Right atrium auricular region (tissue), 2 donors: ENCODE measurements at places on chromosomes 1 and 21.
A peak's percentile ranks its signal among the peaks of the same experiment; 100 is the strongest.

DNA sequence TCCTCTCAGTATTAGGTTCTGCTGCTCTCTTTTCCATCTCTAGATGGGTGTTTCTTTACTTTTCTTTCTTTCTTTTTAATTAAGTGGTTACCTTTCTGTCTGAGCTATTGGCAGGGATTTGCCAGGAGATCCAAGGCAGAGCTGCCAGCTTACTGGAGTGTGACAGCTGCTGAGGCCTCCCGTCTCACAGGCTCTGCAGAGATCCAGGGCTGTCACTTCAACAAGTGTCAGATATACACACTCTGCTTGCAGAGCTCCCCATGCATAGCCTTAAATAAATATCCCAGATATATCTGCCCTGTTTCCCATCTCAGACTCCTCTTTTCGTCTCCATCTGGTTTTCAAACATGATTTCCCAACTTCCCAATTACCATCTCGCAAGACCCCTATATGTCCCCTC lies 124.3 kb downstream of the NOS1AP start:
- H3K36me3 ChIP-seq = no peaks in the 10 kb centered on the region
- DNase-seq = no peak
- no peaks in the 10 kb centered on the region for H3K27me3 ChIP-seq
- no peaks in the 10 kb centered on the region for H3K4me1 ChIP-seq
- no peak overlapping the region for H3K4me3 ChIP-seq

- no peaks in the 10 kb centered on the region for H3K27me3 ChIP-seq
- no peak overlapping the region for H3K4me3 ChIP-seq
- DNase-seq = no peak
- H3K4me1 ChIP-seq = no peaks in the 10 kb centered on the region
- no peaks in the 10 kb centered on the region for H3K36me3 ChIP-seq
Observed at GRCh38 chr1:108082001-108082400, 117.0 kb upstream of the VAV3 start.

DNA sequence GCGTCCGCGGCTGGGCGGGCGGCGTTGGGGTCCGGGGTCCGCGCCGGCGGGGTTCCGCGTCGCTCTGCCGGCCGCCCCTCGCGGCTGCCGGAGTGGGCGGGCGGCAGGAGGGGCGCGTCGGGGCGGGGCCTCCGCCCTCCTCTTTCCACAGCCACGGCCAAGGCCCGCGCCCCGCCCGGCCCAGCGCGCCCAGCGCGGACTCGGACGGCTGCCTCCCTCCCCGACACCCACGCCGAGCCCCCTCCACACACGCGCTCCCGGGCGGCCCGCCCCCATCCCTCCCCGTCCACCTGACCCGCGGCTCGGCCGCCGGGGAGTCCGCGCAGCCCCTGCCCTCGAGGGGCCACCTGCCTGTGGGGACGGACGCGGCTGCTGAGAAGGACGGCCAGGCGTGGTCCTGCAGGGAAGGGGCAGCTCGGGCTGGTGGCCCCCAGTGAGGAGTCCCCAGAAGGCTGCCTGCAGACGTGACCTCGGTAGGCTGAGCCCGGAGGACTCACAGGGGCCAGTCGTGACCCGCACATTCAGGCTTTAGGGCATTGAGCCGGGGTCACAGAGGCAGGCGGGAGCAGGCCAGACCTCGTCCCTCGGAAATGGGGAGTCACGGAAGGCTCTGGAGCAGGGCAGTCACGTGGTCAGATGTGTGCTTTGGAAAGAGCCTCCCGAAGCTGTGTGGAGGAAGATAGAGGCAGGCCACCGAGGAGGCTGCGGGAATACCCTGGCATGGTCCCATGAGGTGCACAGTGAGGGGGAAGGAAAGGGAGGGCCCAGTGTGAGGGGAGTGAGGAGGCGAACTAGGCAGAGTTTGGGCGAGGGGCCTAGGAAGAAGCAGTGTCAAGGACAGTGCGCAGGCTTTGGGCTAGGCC lies at the start of gene COL8A2:
TSS of gene COL8A2 (minus strand) at position 94 of the 863 bp plus-strand sequence. CDS start 24,980 bp downstream, outside the sequence.
- H3K27me3 ChIP-seq = no peaks in the 10 kb centered on the region
- H3K36me3 ChIP-seq = no peaks in the 10 kb centered on the region
- peak within 1 kb of the TSS; percentile 31 for H3K4me3 ChIP-seq
- no peak within 1 kb of the TSS for H3K27ac ChIP-seq
- no peak for DNase-seq

GRCh38 chr1:88063605-88064004 lies 620.5 kb upstream of the PKN2 start:
- H3K4me1 ChIP-seq = no peaks in the 10 kb centered on the region
- no peak overlapping the region for H3K4me3 ChIP-seq
- H3K27me3 ChIP-seq = no peaks in the 10 kb centered on the region
- no peak for DNase-seq

GRCh38 chr1:43446388-43446740 lies 7.4 kb downstream of the HYI start:
- no peak for DNase-seq
- H3K27ac ChIP-seq = no peak overlapping the region
- peaks cover 11% of the 10 kb centered on the region for H3K4me1 ChIP-seq
- no peaks in the 10 kb centered on the region for H3K27me3 ChIP-seq
- H3K4me3 ChIP-seq = no peak overlapping the region
- peaks cover 99% of the 10 kb centered on the region for H3K36me3 ChIP-seq
